ENCODE measurements at places on chromosomes 2 and 18.

DNA sequence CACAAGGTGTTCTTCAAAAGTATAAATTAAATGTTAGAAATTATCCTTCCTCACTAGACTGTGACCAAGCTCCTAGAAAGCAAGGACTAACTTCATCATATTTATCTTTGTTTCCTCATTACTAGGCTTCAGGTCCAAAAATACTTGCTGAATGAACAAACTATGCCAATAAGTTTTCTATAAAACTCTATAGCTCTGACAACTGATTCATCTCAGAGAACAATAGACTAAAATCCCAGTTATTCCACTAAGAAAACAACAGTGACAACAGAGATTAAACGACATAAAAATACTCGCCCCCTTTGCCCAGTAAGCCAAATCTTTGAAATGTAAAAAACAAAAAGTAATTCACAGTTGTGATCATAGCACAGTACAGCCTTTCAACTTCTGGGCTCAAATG lies 13.6 kb downstream of the TLK1 start:
- no peak for DNase-seq

DNA sequence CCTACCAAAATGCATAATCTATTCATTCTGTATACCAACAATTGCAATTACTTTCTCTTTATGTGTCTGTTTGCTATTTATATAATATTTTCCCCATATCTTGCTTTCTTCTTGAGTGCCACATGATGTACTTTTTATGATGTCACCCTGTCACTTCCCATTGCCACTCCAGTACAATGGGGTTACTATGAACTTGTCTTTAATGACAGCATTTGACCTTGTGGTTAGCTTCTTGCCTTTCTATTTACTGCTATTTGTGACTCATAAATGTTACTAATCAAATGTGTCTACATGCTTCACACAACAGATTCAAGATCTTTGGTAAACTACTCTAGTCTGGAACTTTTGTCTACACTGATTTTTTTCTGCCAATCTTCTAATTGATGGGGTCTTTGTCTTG lies 486.3 kb downstream of the NR4A2 start:
- no peak for DNase-seq

- no peak for DNase-seq
These were observed 13.3 kb upstream of the CDH7 start for GRCh38 chr18:65737471-65737955.

DNA sequence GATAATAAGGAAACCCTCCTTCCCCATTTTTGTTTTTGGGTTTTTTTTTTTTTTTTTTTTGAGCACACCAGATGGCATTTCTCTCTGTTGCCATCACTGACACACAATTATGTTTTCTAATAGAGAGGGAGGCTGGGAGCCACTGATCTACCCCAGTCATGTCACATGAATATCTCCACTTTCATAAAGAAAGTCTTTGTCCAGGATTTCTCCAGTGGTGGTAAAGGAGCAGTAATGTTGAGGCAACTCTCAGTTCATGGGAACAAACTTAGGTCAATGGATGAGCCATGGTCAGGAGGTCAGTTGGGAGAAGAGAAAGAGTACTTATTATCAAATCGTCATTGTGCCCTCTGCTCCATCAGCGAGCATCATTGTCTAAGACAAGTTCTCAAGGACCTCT lies 603.7 kb downstream of the ARHGAP15 start:
- DNase-seq = no peak

DNA sequence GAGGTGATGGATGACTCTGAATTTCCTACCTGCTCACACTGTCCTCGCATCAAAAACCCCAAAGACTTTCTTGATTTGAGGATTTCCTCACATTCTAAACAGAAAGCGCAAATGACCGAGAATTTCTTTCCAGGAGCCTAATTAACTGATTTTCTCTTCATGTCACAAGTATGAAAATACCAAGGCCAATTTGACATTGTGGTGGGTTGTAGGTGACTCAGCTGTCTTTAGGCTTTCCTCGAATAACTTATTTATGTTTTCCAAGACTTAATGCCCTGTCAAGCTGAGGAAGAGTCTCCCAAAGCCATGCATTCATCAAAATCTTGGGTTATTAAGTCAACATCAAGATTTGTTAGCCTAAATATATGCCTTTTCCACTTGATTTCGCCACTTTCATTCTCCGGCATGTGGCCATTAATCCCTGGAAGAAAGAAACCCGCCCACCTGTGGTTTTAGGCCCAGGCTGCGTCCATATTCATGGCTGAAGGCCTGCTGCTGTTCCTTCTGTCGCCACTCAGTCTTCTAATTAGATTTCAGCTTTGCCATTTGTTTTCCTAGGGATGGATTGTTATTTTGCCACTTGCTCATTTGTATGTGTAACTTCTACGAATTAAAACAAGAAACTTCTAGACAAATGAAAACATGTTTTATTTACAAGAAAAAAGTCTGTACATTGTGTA lies 84.9 kb downstream of the ST6GAL2 start:
- no peak for DNase-seq

Measured in DMS79 (cell line).